ENCODE measurements at places on chromosomes 7 and 10. TPM values are rescaled to one million over a fixed set of nuclear protein-coding genes. Genes with fewer than 3 reads are reported as not detected.

DNA sequence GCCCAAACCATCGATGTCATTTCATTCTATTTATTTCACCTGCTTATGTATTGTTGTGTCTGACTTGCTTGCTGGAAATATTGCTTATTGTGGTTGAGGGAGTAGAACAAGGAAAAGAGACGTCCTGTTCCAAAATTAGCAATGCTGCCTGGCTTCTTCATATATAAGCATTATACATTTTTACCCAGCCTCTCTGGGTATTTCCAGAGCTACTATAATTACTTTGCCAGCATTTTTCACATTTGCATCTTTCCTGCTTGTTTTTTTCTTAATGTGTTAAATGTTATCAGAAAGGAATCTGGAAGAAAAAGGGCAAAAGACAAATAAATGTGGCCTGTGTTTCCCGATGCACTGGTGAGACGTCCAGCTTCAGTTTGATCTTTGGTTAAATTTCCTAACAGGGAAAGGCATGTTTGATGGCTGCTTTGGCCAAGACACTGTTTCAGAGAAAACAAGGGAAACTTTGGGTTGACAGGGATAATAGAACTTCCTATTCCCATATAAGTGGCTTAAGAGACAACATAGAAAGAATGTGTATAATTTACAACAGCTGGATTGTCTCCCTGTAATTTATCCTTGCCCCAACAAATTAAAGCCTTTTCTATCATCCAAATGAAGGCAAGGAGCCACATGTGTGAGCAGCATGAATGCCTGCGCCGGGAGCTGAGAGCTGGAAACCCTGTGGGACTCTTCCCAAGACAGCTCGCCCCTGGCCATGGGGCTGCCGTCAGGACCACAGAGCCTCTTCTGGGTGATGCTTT, 671.1 kb upstream of the CELF2 start:
- peak; percentile 7 for DNase-seq

Gene PNLIPRP1
- not detected for total RNA-seq

Gene NUPR2
- total RNA-seq = not detected

GRCh38 chr7:87204933-87205332, 14.6 kb downstream of the TMEM243 start:
- DNase-seq = no peak

GRCh38 chr7:116809636-116810266, 52.6 kb upstream of the CAPZA2 start:
- peak; percentile 54 for DNase-seq

Gene H2AZ2
- 454 TPM for total RNA-seq

Gene CUZD1
- total RNA-seq = 3.3 TPM

DNA sequence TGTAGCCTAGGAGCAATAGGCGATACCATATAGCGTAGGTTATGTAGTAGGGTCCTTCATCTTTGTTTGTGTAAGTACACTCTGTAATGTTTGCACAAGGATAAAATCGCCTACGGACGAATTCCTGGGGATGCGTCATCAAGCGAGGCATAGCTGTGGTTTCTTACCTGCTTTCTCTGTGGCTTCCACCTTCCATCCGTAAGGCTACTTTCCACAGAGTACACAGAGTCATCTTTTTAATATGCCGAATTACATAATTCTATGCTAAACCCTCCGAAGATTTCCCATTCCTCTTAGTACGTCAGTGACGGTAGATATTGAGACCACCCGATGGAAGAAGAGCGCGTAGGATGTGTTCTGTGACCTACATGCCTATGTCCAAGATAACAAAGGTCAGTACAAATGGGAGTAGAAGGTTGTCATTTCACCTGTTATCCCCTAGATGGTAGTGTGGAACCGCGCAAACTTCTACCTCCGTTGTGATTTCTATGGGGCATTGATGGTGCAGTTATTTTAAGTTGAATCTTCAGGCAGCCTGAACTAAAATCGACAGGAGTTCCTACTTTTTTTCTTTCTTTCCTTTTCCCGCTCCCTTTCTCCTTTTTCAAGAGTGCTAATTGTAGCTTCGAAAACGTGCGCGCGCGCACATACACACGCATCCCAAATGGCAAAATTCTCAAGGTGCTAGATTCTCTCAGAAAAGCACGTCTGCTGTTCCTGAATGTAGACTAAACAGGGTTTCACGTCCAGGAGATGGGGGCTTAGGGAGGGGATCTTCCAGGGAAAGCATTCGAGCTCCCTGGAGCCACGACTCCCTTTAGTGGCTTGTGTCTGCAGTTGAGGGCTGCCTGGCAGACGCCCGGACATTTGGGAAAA, 111.7 kb upstream of the MBL2 start:
- DNase-seq = peak; percentile 33

- no peak for DNase-seq
Observed at GRCh38 chr7:124106575-124106974, 73.7 kb upstream of the TMEM229A start.

DNA sequence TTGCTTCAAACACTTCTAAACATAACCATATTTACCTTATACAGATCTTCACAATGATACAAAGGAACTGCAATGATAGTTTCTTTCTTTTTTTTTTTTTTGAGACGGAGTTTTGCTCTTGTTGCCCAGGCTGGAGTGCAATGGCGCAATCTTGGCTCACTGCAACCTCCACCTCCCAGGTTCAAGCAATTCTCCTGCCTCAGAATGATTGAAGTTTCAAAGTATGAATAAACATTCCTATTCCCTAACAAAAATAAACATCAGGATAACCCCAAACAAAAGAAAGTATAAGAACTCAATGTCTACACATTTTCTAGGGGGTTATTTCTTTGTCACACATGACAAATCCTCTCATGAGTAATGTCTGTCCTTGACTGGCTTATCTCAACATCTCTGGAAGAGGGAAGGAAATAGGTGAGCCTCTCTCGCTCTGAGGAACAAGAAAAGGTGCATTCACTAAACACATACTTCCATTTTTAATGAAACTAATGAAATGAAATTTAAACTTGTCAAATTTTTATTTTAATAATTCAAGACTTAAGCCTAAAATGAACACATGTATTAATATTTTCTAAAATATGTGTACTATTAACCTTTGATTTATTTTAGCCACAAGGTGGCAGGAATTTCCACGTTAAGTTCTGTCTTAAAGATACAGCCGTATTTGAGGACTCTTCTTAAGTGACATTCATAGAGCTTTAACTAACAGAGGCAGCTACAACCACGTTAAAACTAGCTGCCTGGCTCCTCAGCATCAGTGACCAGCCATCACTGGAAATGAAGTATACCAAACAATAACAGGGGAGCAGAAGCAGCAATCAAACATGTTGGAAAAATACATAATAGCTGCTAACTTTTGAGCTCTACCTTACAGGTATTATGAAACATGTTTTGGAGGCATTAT, 58.3 kb downstream of the MALSU1 start:
- DNase-seq = no peak

Gene OR2A12
- not detected for total RNA-seq

DNA sequence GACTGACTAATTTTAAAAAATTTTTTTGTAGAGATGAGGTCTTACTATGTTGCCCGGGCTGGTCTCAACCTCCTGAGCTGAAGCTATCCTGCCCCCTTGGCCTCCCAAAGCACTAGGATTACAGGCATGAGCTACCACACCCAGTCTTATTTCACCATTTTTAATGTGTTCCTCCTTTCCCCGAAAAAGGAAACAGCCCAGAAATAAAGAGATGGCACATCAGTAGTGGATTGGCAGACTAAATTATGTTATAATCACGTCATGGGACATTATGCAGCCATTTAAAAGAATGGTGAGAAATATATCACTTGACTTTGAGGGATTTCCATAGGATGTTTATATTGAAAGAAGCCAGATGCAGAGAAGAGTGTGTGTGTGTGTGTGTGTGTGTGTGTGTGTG, 40.5 kb downstream of the CAPZA2 start:
- no peak for DNase-seq
